Fibroblast of skin of right quadriceps (primary cell): ENCODE measurements at places on chromosomes 3 and 15.
A peak's percentile ranks its signal among the peaks of the same experiment; 100 is the strongest.

DNA sequence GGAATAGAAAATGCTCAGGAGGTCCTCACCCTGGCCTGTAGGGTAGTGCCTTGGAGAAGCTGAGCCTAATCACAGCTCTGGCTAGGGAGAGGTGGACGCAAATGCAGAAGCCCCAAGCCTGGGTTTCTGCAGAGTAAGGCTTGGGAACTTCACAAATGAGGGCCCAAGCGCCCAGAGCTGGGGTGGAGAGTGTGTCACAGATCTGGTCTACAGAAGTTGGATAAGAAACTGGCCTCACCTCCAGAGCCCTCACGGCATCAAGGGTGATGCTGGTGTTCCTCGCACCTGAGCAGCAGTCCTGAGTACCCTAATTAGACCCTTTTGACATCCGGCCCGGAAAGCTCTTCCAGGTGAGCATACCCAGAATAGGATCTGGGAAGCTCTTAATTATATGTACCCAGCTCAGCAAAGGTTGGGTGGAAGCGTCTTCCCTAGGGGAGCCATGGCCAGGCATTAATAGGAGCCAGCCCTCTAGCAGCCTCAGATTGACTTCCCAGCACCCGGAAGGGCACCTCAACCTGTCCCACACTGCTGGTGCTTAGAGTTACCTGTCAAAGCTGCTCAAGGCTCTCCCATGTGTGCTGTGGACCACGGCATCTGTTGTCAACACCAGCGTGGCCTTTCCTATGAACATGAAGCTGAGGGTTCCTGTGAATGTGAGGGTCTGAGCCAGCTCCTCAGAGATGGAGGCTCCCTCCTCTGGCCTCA is 31.8 kb downstream of the RBM5 start:
- DNase-seq = no peak

DNA sequence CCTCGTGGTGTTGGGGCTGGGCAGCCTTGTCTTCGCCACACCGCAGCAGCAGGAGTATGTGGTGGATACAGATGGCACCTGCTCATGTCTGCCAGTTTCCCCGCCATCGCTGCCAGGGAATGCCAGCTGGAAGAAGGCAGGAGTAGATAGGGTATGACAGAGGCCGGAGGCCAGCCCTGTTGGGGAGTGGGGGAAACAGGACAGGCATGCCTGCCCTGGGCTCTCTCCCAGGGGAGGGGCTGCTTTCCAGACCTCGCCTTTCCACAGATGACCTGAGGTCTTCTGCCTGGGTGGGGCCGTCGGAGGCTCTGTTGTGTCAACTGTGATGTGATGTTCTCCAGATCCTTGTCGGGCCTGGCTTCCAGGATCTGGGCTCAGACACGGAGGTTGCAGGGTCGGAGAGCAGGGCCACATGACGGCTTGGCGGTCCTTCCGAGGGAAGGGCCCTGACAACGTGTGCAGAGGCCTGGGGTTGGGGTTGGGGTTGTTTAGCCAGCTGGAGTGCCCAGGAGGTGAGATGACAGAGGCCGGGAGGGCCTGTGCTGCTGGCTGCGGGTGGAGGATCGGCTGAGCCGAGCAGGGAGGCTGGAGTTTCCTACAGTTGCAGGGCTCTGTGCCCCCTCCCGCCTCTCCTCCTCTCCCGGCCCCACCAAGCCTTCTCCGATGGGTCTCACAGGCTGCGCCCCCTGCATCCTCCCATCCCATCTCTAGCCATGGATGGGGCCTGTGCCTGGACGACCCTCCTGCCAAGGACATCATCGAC is 102.0 kb downstream of the TBC1D2B start:
- DNase-seq = no peak

GRCh38 chr3:177591379-177591778 is 394.1 kb upstream of the TBL1XR1 start:
- peak; percentile 43 for DNase-seq

DNA sequence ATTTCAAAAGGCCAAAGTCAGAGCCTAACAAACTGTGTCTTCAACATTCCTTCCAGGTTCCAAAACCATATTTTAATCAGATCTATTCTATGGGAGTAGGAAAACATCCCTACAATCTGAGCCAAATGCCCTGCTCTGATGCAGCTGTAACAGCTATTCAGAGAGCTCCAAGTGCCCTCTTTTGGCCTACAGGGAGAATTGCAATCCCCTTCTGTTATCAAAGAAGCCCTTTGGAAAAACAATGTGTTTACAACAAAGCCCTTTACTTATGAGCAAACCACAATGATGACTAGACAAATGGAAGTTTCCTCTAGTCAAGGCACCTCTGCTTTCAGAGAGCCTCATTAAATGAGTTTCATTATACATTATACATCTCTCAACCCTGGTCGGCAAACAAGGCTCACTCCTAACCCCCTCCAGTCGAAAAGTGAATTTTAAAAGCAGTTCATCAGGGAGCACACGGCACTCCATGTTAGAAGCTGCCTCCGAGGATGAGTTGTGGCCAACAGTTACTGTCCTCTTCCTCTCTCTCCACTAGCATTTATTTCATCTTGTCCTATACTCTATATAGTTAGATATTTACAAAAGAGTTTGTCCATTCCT is 42.6 kb upstream of the TMCO5A start:
- DNase-seq = peak; percentile 67

DNA sequence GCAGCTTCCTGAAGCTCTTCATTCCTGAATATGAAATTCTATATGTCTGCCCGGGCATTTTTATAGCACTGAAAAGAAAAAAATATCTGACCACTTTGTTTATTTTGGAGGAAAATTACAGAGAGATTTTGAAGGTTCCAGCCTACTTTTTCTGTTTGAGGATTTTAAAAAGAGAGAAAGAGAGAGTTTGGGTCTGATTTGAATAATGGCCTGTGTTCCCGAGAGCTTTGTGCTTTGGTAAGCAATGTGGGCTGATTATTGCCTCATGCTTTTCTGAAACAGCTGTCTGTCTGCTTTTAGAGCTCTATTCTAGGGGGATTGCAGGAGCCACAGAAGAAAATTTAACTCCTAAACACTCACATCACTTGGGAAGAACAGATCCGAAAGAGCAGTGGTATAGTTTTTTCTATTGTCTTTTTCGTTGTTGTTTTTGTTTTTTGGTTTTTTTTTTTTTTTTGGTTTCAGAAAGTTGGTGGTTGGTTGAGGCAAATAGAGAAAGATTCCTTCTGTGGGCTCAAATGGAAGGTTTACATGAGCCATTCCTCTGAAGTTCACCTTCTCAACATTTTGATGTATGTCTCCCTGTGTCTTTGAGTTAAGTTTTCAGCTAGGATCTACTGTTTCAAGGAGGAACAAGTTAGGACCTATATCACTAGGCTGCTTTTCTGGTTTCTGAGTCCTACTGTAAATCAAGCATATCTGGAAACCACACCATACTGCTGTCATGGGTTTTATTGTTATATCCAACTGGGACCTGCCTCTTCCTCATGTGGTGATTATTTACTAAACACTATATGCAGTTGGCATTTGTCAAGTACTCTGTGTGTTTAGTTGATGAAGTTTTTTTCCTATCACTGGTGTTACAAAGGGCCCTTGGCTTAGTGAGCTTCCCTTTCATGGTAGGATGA is 178.9 kb downstream of the KCNMB2 start:
- peak; percentile 20 for DNase-seq
